Cortex of kidney (tissue), 1 donor: ENCODE measurements at places on chromosomes 3 and 15.

DNA sequence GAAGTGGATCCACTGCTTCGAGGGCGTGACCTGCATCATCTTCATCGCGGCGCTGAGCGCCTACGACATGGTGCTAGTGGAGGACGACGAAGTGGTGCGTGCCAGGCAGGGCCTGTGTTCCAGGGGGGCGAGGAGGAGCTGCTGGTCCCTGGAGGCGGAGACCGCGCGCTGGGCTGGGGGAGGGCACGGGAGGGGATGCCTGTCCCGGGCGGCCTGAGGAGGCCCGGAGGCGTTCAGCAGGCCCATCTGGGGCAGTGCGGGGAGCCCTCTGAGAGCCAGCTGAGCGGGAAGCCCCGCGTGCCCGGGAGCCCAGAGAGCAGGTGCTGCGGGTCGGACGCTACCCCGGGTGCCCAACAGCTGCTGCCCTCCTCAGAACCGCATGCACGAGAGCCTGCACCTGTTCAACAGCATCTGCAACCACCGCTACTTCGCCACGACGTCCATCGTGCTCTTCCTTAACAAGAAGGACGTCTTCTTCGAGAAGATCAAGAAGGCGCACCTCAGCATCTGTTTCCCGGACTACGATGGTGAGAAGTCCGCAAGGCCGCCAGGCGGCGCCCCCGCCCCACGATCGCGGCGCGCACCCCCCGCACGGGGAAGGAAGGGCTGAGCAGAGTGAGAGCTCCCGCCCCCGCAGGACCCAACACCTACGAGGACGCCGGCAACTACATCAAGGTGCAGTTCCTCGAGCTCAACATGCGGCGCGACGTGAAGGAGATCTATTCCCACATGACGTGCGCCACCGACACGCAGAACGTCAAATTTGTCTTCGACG is 2.9 kb downstream of the GNAT1 start:
- DNase-seq: no peak

- DNase-seq: no peak
Measured at GRCh38 chr15:90159213-90159612, 41.9 kb upstream of the SEMA4B start.

DNA sequence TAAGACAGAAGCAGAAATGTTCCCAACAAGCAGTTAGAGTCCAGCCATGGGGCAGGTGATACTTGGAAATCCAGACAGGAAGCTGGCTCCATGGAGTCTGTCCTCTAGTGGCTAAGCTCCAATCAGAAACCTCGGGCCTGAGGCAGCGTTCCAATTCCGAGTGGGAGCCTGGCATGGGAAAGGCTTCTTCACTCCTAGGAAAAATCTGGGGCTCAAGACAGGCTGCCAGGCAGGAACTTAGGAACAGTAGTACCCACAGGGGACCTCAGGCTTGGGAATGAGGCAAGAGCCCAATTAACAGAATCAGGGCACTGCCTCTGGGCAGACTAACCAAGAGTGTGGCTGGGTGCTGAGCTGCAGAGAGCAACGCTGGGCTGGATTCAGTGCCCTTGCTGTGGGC is 6.2 kb upstream of the ATP13A4 start:
- DNase-seq: no peak

GRCh38 chr3:49877716-49878115 is 8.0 kb upstream of the CAMKV start:
- no peak for DNase-seq
